Hypothalamus (tissue), 51 donors: ENCODE measurements at places on chromosomes 5 and 9.

- DNase-seq: no peak
Measured at GRCh38 chr5:68214482-68215207, 911 bp upstream of the PIK3R1 start.

DNA sequence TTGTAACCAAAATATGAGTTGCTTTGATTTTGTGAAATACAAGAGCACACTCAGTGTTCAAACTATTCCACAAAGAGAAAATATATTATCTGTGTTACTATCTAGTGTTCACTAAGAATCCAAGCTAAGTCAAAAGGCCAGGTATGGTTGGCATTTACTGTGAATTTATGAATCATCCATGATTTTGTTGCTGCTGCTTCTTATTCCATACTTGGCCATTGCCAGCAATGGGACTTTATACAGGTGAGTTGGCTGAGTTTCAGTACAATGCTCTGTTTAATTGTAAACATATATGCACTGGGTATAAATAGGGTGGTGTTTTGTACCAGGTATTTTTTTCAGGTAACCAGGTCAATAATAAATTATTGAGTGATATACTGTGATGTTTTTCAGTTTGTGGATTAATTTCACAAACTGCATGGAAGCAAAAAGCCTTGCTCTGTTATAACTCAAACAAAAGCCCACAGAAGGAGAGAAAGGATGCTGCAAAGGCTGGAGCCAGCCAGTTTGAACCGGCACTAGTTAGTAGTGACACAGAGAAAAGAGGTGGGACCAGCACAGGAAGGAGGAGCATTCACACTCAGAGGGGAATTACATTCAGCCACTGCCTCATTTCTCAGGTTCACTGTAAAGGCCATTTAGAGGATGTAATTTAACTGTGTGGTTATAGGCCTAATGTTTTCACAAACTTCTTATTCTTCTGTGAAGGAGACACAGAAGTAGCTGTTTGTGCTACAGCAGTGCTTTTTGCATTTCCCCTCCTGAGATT is 381.8 kb downstream of the ADGRV1 start:
- DNase-seq: no peak

GRCh38 chr5:154749491-154749890 is 5.7 kb upstream of the LARP1 start:
- no peak for DNase-seq

DNA sequence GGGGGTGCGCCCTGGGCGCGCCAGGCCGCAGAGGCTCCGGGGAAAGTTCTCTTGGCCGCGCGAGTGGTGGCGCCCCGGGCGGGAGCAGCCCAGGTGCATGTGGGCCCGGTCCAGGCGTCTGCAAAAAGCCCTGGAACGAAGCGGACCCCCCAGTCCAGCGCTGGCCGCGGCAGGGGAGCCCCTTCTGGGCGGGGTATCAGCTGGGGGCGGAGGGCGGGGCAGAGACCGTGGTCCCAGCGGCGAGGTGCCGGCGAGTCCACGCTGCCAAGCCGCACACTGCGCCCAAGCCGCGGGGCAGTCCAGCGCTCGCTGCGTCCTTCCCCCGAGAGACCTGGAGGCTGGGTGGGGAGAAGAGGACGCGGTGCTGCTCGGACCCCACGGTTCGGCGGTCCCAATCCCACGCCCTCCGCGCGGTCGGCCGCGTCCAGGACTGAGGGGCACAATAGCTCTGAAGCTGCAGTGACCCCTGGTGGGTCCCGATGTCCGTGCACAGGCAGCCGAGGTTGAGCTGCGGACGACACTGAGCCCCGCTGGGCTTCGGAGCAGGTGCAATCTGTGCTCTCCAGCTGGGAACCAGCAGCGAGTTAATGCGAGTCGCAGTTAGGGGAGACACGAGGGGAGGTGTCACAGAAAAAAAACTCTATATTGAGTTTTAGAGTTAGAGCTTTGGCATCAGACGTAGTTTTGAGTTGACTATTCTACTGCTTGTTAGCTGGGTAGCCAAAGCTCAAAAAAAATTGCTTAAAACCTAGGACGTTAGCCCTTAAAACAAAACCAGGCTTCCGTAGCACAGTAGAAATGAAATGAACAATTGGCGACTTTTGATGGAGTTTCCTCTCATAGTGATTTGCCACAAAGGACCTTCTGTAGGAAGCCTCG is 1.1 kb upstream of the EPB41L4A start:
- DNase-seq: peak; percentile 59

- DNase-seq: no peak
Measured at GRCh38 chr5:101431201-101431600, 528.1 kb upstream of the ST8SIA4 start.

DNA sequence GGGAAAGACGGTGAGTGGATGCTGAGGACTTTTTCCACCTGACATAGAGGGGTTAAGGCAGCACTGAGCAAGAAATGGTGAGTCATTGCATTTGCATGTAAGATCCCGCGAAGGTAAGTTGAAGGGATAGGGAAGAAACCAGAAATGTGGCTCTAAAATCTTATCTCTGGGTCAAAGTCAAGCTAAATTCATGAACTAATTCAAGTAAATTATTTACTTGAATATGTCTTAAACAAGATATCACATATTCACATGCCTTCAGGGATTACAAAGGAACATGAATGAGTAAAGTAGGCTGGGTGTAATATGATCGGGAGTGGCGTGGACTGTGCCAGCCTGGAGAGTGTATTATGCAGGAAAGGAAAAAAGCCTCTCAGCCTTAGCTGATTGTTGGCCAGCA is 74.4 kb upstream of the EQTN start:
- no peak for DNase-seq

DNA sequence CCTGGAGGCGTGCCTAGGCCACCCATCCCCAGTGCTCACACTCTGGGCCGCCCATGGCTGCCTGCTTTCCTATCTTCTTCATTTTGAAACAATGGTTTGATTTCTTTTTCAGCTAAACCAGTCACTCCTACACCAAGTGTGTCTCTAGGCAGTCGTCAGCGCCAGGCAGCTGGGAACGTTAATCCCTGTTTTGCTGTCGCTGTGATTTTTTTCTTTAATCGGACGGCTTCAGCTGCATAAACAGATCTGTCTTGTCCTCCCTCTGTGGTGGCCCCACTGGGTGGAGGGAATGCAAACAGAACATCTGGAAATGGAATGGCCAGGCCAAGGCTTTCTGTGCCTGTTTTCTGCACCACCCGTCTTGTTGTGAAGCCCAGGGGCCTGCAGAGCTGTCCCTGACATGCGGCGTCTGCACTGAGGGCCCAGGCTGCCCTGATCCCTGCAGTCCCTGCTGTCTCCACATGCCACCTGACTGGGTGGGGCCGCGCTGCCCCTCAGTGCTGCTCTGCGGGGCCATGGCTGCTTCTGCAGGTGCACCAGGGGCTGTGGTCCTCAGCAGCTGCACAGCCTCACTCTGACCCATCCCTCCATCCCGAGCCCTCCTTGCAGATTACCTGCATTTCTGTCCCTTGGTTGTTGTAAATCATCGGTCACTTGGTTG is 51.5 kb downstream of the WNK2 start:
- no peak for DNase-seq

- no peak for DNase-seq
Measured at GRCh38 chr5:15995341-15996052, 184.1 kb downstream of the MARCHF11 start.

GRCh38 chr5:60687927-60688720 is 11.8 kb downstream of the DEPDC1B start:
- no peak for DNase-seq

DNA sequence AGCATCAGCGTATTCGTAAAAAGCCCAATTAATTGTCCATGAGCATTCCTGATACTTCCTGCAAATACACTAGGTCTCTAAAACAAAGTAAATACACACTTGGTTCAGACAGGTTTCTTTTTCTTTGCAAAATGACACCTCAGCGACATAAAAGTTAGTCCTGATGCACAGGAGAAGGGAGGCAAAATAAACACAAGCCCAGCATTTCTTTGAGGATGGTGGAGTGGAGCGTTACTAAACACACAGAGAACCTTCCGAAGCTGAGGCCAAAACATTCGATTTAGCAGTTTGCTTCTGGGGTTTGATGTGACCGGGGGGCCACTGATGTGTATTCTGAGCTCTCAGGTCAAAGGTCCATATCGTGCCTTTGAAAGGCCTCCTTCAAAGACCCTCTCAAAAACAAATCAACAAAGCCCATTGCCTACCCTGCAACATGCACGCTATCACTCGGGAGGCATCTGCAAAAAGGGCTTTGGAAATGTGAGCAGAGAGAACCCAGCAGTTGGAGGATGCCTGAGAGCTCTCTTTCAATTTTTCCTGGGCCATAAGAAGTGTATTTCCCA is 268.4 kb upstream of the PANK3 start:
- DNase-seq: no peak

DNA sequence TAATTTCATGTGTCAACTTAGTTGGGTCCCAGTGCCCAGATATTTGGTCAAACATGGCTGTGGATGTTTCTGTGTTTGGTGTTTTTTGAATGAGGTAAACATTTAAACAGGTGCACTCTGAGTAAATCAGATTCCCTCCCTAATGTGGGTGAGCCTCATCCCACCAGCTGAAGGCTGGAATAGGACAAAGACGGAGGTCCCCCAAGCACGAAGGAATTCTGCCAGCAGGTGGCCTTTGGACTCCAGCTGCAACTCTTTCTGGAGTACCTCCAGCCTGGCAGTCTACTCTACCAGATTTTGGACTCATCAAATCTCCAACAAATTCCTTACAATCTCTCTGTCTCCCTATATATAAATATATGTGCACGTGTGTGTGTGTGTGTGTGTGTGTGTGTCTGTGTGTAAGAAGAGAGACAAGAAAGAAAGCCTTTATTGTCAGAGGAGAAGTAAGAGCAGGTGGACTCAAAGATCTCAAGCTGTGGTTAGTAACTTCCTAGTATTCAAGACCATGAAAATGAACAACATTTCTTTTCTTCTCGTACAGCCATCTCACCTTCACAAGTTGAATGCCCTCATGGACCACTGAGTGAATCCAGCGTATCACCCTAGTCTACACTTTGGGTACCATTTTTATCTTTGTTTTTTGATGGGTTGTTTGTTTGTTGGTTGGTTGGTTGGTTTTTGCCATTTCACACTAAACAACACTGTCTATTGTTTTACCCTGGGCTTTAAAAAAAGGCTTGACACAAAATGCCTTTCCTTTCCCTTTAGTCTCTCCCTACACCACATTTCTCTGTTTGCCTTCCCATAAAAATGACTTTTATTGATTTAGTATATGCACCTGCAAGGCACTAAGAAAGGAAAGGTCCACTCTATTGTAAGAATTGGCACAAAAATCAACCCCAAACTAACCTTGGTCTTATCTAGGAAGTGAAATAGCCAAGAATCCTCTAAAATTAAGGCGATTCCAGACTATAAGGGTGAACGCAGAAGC is 118.7 kb downstream of the TENT4A start:
- DNase-seq: no peak

DNA sequence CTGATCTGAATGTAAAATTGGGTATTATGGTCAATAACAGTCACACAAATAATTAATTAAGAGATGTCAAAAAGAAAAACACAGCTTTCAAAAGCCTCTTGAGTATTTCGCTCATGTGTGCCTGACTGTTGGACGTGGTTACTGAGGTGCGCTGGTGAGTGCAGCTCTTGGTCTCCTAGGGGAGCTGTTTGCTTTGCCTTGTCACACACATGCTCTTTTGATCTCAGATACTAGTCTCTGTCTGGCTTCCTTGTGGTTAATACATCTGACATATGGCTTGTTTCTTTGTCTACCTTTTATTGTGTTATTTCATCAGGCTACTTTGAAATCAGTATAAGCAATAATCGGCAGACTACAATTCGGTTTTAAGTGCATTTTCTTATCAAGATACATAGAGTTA is 51.5 kb downstream of the PCSK1 start:
- no peak for DNase-seq

- no peak for DNase-seq
Measured at GRCh38 chr5:102863764-102864560, 108.9 kb downstream of the PAM start.

GRCh38 chr5:156687514-156687913 is 162.6 kb upstream of the PPP1R2B start:
- DNase-seq: no peak

DNA sequence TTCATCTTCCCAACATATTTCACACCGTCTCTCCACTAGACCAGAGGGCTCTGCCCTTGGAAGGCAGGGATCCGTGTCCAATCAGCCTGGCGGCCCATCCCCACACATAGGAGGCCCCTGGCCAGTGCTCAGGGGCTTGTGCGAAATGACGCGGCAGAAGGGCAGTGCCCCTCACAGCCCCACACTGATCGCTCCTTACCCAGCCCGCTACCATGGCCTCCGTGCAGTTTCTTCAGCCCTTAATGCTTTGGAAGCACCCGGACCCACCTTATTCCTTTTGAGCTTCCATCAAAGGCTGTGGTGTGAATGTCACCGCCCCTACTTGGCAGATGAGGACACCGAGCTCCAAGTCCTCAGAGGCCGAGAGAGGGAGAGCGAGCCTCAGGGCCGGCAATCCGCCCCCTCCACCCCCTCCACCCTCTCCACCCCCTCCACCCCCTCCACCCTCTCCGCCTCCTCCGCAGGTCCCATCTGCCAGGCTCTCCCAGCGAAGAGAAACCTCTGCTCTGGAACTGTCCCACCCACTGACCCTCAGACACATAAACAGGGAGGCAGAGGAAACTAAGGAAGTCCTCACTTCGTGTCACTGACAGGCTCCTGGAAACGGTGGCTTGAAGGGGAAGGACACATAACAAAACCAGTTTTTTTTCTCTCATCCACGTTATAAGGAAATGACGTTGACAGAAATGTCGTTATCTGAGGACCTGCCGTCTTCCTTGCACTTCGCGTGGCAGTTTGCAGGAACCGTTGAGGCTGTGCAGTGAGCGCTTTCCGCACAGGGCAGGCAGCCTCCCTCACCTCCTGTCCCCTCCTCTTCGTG is 13.9 kb downstream of the QSOX2 start:
- no peak for DNase-seq

- DNase-seq: no peak
Measured at GRCh38 chr5:156722358-156722757, 127.7 kb upstream of the PPP1R2B start.

GRCh38 chr9:35792024-35792813 is 828 bp downstream of the NPR2 start:
- DNase-seq: no peak

DNA sequence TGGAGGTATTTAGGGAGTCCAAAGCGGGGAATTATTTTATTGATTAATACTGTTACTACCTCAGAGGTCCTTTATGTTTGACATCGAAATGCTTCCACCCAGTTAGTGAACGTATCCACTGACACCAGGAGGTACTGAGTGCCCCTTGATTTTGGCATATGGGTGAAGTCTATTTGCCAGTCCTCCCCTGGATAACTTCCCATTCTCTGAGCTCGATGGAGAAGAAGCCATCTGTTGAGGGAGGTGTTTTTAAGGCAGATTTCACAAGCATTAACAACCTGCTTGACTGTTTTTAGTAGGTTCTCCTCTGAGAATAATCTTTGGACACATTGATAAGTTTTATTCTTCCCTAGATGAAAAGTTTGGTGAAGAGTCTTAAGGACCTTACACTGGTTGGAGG is 165.3 kb upstream of the NREP start:
- no peak for DNase-seq

GRCh38 chr9:121633119-121633714 is 18.2 kb upstream of the DAB2IP start:
- DNase-seq: no peak
